ENCODE measurements at places on chromosomes 7 and 10.

- DNase-seq = no peak
These were observed 1.9 kb downstream of the DHX32 start for GRCh38 chr10:125878957-125879835.

- DNase-seq = no peak
These were observed 106.9 kb upstream of the C7orf33 start for GRCh38 chr7:148483515-148484308.

DNA sequence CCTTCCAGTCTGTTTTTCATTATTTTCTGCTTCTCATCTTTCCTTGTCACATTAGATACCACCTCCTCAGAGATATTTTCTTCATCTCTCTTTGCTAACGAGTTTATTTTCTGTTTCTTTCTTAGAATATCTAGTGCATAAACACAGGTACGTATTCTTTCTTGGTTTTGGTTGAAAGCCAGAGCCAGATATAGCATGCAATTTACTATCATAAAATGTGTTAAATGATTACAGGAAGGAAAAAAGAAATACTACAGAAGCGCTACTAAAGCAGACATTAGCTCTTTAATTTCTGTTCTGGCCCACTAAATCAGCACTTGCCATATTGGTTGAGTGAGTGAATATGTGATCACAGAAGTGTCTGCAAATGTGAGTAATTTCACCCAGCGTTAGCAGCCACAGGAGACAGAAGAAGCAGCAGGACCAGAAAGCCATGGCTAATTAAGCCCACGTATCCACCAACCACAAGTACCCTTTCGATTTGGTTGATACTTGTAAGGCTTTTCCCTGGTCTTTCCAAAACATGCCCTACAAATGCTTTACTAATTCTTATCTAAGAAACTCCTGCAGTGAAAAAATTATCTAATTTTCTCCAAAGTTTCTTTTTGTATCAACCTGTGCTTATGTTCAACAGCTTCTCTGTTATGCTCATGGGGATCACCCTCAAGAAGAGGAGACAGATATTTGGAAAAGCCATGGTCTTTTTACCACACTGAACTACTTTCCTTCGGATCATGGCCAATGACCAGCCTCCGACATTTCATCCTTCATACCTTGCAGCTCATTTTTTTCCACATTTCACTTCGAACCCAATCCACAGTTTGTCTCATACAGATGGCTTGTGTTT lies 23.1 kb upstream of the MACC1 start:
- DNase-seq = no peak

GRCh38 chr7:42070068-42070467 lies 166.9 kb downstream of the GLI3 start:
- DNase-seq = no peak

- no peak for DNase-seq
These were observed 2.9 kb upstream of the CADPS2 start for GRCh38 chr7:122889116-122889515.

GRCh38 chr10:62479523-62479922 lies 105.4 kb downstream of the ZNF365 start:
- DNase-seq = no peak

DNA sequence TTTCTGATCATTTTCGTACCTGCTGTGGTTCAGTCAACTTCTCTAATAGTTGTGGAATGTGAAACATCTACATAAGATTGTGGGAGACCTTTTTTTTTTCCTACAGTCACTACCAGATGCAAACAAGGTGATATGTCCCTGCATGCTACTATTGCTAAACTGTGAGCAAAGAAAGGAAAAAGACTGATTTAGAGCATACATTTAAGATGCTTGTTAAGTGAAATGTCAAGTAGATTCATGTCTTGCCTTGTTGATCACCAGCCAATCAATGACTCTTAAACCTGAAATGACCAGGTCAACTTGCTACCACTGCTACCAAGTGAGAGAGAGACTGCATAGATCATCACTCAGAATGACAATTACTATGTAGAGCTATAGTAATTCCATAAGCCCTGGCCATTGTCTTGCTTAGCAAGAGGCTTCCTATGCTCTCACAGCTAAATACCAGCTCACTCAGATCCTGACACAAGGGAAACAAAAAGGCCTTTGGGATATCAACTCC lies 84.3 kb upstream of the SKAP2 start:
- no peak for DNase-seq

DNA sequence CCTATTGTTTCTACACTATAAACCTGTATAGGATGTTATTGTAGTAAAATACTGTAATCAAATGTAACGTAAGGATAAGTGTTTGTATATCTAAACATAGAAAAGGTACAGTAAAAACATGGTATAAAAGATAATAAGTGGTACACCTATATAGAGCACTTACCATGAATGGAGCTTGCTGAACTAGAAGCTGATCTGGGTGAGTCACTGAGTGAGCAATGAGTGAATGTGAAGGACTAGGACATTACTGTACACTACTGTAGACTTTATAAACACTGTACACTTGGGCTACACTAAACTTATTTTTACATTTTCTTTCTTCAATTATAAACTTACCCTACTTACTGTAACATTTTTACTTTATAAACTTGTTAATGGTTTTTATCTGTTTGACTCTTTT lies 732.9 kb upstream of the LRRN3 start:
- no peak for DNase-seq

DNA sequence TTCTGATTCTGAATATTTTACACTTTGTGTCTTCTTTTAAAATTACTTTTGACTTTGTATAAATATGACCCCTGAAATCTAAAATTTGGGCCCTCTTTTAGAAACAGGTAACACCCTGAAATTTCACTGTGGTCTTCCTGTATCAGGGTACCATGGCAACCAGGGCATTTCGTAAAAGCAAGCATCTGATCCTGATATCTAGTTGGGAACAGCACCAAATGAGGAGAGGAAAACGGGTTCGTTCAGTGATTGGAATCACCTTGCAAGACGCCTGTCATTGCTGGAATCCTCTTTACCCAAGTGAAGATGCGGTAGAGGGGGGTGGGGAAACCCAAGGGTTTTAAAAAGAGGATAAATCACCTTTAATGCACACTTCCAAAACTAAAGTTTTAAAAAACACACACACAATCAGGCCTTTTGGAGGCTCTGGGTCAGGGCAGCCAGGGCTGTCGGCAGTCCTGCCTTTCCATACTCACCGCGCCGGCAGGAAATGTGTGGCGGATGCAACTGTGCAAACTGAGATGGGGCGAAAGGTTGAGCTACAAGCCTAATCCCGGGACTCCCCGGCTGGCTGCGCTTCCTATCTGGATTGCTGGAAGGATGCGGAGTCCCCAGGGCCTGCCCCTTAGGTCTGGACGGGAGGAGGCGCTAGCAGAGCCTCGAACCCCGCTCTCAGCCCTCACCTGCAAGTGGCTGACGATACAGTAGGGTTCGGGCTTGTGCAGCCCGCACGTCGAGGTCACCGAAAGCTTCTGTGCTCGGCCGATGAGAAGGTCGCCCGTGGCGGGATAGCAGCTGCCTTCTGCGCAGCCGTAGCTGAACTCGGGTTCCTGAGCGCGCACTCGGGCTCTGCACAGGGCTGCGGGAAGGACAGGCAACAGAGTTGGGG lies 1.8 kb downstream of the LAMB1 start:
- DNase-seq = peak; percentile 61

DNA sequence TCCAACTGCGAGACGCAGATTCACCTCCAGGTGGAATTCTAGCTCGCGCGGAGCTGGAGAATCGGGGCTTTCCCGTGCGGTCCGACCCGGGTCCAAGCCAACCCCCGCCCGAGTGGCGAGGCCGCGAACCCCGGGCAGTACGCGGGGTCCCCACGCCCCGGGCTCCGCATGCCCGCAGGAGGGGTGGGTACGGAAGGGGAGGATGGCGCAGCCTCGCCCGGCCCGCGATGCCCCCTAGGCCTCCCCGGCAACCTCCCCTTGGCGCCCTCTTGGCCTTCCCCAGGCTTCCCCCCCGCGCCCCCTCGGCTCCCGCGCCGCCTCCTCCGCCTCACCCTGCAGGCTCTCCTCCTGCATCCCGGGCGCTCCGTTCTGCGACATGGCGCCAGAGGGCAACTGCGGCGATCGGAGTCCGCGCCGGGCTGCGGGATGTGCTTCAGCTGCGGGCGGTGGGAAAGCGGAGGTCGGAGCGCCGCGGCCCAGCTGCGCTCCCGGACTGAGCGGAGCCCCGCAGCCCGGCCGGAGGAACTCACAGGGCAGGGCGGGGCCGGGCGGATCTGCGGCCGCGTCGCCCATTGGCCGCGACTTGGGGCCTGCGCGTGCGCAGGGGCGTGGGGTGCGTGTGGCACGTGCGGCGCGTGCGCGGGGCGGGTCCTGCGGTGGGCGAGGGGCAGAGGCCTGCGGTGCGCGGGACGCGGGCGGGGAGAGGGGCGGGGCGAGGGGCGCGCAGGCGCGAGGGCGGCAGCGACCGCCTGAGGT lies at the start of gene BNIP3:
BNIP3 (minus strand) TSS at position 495 of the 756 bp plus-strand sequence; CDS start at position 378, 117 bp downstream.
- peak; percentile 98 for DNase-seq

DNA sequence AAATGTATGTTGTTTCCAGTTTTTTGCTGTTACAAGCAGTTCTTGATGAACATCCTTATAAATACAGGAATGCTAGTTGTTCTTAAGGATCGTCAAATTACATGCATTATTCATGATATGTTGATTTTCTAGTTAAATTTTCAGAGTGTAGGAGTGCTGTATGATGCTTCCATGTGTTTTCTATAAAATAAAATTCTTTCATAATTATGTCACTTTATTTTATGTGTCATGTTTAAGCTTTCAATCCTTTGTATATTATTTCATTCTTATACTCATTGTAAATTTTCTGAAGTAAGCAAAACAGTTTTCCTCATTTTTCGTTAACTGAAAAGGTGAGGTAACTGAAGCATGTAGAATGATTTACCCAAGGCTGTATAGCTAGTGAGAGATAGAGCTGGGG lies 16.8 kb upstream of the MYPN start:
- no peak for DNase-seq

DNA sequence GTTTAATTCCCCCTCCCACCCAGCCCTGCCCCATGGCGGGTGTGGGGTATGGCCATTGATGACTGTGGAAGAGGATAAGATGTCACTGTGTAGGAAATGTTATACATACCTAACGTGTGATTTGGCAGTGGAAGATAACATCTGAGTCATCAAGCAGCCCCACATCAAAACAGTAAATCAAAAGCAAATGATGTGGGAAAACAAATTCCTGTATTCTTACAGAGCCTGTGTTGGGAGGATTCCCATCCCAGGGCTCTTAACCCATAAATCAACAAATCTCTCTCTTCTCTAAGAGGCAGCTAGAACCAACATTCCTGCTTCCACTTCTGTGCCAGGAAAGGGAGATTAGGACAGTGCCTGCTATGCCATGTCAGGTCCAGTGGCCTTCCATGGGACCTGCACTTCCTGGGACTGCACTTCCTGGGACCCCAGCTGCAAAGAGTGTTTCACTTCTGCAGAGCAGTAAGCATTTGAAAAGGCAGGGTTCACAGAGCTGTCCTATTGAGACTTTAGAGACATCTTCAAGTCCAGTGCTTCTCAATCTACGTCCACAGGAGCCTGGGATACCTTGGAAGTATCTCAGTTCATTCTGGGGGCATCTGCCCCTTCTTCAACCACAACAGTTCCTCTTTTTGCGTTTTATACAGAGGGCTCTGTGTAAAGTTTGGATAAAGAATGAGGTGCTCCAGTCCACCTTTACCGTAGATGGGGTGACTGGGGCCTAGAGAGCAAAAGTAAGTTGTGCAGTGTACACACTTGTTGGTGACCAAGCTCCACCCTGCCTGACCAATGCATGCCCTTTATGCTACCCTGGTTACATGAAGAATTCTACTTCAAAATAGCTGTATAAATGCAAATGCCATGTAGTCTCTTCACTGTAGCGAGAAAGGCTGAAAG lies 45.7 kb downstream of the ATXN7L1 start:
- no peak for DNase-seq

DNA sequence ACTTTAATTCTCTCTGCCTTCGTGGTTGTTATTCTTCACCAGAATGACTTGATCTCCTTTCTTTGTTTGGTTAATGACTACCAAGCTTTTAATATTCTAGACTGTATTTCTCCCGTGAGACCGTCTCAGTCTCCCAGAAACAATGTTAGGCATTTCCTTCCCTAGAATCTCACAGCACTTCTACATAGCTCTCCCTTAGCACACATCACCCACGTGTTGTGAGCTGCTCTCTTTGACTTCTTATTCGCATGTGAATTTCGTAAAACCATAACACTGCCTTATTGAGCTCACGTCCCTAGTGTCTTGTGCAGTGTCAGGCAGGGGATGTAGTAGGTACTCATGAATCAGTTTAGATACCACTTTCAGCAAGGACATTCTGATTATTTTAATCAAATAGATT lies 57.5 kb upstream of the MGAM2 start:
- no peak for DNase-seq

DNA sequence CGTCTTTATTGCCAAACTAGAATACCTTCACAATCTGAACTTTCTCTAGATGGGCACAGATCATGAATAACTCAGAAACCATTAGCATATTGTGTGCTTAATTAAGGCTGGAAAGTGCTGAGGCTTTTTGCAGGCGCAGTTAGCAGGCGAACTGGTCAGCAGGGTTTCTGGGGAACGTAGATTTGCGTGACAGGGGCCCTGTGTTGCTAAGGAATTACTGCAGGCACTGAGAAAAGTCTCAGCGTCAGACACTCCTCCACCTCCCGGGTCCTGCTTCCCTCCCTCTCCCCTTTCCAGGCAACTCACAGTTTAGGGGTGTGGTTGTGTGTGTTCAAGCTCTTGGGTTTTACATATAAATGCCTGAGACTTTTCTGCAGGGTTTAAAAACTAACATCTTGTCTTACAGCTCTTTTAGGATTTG lies 2.2 kb downstream of the MAP3K8 start:
- DNase-seq = no peak

GRCh38 chr7:105876964-105877601 lies 684 bp upstream of the ATXN7L1 start:
- no peak for DNase-seq

- DNase-seq = no peak
These were observed 84.2 kb downstream of the CDK6 start for GRCh38 chr7:92751902-92752901.

GRCh38 chr10:30491916-30492515 lies 58.0 kb downstream of the MAP3K8 start:
- no peak for DNase-seq

DNA sequence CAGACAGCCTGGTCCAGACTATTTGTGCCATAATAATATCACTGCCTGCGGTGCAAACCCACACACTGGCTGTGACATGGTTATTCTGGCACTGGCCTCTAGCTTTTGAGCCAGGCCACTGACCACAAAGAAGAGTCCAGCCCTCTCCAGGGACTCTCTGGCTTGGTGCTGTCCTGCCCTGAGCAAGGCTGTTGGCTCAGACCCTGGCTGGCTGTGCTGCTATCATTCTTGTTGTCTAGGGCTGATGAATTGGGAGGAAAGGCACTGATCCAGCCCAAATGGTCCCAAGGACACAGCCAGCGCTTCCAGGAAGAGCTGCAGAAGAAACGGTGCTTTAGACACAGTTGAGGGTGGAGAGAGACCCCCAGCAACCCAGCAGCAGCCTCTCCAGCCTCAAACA lies 80.8 kb downstream of the TMEM130 start:
- DNase-seq = no peak

DNA sequence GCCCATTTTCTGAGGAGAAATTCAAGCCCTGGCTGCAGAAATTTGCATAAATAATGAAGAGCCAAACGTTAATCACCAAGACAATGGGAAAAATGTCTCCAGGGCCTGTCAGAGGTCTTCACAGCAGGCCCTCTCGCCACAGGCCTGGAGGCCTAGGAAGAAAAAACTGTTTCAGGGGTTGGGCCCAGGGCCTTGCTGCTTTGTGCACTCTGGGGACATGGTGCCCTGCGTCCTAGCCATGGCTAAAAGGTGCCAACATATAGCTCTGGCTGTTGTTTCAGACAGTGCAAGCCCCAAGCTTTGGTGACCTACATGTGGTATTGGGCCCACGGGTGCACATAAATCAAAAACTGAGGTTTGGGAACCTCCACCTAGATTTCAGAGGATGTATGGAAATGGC lies 8.0 kb downstream of the HPS1 start:
- DNase-seq = no peak
